ENCODE measurements at places on chromosomes 12 and 14.

DNA sequence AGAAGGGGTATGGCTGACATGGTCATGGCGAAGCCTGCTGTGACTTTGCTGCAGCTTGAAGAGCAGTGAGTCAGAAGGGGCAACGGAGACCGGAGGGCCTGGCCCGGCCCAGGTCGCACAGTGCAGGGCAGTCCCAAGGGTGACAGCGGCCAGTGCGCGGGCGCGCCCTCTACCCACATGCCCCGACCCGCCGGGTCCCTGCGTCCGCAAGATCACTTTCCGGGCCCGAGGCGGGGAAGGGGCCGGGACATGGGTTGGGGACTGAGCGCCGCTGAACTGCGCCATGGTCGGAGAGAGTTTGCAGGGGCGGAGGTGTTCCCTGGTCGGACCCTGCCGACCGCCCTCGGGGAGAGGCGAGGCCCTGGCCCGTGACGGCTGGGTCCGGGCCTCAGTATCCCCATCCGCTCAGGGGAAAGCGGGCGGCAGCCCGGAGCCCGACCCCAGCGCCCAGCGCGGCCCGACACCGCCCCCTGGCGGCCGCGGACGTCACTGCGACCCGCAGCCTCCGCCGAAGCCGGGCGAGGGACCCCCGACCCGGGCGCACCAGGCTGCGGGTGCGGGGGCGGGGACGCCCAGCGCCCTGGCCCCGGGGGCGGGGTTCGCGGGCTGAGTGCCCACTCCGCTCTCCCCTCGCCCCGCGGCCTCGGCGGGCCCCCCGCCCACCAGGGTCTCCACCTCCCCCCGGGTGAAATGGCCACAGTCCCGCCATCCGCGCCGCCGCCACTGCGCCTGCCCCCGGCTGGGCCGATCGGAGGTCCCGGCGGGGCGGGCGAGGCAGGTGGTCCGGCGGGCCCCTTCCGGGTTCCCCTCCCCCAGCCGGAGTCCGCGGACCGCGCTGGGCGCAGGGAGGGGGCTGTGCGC is 7.2 kb upstream of the ANKRD9 start:
- DNase-seq: peak; percentile 50

- no peak for DNase-seq
These were observed 24.2 kb upstream of the FOXN3 start for GRCh38 chr14:89440986-89441909.

DNA sequence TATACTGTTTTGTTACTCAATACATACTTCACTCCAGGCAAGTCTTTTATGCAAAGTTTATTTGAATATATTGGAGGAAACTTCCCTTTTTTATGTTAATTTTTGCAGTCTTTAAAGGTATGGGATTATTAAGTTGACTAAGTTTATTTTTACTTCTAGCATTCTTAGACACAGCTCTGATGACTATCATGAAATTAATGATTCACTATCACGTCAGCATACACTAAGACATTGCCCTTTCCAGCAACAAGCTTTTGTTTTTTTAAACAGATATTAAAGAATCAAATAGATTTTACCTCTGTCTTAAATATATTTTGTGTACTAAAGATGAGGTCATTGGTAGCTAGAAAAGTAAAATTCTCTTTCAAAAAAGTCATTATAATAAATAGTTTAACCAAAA is 52.1 kb downstream of the DERA start:
- DNase-seq: no peak

GRCh38 chr14:67240168-67240932 is 885 bp upstream of the PALS1 start:
- peak; percentile 1 for DNase-seq

GRCh38 chr12:70711831-70712230 is 74.6 kb upstream of the PTPRB start:
- DNase-seq: no peak

GRCh38 chr12:69833696-69834095 is 8.7 kb downstream of the MYRFL start:
- no peak for DNase-seq

- no peak for DNase-seq
These were observed 256.6 kb upstream of the FOXN3 start for GRCh38 chr14:89673512-89674225.
